ENCODE measurements at places on chromosomes 2 and 18.

DNA sequence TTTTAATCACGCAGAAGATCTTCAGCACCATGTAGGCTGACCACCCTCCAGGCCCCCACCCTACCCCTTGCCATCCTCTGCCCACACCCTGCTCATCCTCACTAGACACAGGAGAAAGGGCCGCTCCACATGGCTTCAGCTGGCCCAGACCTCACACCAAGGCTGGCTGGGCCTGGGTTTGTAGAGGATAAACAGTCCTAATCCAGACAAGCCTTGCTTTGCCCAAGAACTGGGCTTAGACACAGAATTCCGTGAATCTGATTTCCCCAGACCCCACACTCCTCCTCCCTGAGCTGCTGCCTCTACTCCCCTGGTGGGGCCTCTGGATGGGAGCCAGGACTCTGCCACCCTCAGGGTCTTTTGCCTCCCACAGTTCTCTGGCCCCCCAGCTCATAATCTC lies 185.3 kb downstream of the CYP26B1 start:
- no peak for DNase-seq

DNA sequence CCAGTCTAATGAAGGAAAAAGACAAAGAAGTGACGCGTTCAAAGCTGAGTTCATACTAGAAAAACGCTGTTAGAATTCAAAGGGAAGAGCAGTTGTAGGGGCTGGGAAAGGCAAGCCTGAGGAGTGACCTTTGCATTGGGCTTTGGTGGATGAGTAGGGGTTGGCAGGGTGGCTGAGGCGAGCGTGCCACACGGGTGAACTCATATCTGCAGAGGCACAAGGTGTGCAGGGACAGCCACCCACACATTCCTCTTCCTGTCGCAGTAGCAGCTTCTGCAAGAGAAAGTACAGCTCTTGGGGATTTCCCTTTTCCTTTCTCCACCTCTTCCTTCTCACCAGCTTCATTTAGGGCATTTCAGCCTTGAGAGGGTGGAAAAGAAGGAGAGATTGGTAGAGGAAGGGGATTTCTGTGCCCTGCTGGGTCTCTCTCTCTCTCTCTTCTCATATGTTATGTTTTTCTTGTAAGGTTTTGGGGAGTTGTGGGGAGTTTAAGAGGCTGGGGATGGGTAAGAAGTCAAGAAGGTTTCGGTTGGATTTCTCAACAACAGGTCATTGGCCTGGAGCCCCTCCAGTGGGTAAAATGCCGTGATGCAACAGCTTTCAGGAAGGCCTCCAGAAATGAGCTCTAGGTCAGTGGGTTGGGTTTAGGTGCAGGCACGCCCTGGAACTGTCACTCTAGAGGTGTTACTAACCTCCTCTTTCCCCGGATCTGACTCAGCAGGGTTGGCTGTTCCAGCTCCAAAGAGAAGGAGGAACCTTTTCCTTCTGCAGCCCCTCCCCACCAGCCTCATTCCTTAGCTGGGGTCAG lies 40.1 kb downstream of the ODC1 start:
- no peak for DNase-seq

DNA sequence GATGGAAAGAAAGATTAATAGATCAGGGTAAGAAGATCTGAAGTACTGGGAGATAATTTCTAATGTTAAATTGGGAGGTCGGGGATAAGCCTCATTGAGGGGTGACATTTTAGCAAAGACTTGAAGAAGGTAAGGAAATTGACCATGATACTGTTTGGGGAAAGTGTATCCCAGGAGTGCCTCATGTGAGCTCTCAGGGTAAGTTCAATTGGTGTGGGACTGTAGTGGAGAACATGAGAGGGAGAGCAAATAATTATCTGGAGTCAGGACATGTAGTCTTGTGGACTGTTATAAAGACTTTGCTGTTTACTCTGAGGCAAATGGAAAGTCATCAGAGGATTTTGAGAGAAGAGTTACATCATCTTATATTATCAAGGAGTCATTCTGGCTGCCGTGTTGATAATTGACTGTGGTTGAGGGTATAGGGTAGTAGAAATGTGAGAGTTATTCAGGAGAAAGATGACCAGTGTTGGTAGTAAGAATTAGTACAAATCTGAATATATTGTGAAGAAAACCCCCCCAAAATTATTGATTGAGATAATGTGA lies 624.4 kb downstream of the ADCYAP1 start:
- DNase-seq: no peak

DNA sequence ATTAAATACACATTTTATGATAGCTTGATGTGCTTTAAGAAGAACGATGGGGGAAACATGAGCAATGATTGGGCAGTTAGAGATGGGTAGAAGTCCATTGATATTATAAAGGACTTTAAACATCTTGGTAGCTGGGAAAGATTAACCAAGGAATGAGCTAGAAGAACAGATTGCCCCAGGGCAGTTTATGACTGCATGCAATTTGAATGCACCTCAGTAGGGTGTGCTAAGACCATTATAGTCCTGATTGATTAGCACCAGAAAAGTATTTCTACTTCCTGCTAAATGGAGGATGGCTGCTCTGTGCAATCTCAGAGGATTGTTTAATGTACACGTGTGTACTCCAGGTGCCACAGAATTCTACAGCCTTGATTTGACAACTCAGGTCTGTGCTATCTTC lies 641.9 kb downstream of the CNTNAP5 start:
- DNase-seq: no peak

DNA sequence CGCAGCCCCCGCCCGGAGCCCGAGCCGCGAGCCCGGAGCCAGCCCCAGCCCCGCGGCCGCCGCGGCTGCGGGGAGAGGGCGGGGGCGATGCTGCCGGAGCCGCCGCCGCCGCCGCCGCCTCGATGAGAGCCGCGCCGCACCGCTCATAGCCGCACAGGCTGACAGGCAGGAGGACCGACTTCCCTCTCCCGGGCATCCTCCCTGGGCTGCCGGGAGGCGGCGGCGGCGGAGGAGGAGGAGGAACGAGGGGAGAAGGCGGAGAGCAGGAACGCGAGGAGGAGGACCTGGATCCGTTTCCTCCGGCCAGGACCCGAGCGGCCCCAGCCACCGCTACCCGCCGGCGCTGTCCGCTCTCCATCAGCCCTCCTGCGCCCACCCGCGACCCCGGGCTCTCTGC lies 370 bp downstream of the KLHL29 start:
- peak; percentile 5 for DNase-seq

GRCh38 chr2:135694711-135695110 lies 46.9 kb upstream of the UBXN4 start:
- no peak for DNase-seq

DNA sequence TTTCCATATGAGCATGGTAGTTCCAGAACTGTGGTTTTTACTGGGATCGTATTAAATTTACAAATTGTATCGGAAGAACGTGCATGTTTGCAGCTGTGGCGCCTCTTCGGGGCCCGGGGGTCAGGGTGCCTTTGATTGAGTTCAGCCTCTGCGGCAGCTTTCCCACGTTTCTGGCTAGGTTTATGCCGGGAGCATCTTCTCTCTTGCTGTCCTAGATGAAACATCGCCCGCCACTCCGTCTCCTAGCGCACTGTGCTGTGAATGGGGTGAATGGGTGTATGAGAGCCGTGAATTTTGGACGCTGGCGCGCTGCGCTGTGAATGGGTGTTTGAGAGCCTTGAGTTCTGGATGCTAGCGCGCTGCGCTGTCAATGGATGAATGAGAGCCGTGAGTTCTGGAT lies 12.3 kb downstream of the PDCD1 start:
- no peak for DNase-seq

DNA sequence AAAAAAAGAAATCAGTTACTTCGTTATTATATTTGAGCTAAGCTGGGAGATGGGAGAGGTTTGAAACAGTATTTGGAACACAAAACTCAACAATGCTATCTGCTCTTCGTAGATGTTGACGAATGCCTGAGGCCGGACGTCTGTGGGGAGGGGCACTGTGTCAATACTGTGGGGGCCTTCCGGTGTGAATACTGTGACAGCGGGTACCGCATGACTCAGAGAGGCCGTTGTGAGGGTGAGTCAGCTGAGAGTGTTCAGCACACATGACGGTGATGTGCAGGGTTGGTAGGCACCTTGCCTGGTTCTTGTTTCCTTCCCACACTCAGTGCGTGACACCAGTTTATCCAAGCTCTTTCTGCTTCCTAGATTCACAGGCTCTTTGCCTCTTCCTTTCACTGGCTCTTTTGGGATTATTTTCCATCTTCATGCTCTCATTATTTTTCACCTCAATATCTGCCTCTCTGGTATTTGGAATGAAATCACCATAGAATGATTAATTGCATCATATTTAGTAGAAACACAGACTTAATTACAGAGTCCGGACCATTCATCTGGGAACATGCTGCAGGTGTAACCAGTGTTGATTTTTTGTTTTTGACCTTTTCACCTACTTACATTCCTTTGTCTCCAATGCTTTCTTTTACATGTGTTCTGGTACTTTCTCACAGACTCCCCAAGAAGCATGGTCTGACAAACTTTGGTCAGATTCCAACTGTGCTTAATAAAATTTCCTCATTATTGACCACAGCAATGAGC lies 200.6 kb upstream of the RASGRP3 start:
- no peak for DNase-seq

DNA sequence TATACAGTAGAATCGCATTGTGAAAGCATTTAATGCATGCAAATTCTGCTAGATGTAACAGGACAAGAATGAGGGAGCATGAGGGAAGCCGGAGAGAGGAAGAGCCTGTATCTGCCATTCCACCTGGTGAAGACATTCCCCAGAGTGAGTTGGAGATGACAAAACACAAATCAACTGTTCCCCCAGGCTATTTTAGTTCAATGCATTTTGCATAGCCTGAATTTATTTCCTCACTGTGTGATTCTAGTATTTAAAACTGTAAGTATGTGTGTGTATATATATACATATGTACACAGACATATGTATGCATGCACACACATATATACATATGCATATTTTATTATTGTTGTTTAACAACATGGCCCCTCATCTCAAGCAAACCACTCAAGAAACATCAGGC lies 54.7 kb downstream of the CCDC68 start:
- DNase-seq: no peak

DNA sequence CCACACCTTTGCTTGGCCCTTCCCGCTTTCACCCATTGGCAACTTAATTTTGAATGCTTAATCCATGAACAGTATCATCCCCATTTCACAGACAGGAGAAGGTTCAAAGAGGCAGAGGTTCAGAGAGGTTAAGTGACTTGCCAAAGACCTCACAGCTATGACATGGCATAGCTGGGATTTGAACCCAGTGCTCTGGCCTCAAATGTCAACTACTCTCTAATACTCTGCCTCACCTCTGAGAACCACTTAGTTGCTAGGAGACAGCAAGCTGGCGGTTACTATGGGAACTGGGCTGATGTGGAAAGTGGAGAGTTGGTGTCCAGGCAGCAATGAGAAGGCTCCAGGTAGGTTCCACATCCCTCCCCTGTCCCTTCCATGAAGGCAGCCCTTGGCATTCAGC lies 15.8 kb upstream of the PRSS56 start:
- DNase-seq: no peak

DNA sequence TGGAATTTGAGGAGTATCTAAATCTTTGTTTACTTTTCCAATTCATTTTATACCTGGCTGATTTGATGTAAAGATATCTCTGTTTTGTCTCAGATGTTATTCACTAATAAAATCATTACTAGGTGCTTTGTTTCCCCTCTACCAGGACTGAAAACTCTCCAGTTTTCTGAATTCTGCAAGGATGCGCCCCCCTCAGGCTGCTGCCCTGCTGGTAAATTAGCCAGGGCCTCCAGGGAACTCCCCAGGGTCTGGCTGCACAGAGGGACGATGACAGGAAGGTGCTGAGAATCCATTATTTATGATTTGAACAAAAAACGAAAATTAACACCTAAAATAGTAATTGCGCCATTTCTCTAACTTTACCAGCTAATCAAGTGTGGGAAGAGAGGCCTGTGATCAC lies 541.2 kb upstream of the POU3F3 start:
- no peak for DNase-seq

DNA sequence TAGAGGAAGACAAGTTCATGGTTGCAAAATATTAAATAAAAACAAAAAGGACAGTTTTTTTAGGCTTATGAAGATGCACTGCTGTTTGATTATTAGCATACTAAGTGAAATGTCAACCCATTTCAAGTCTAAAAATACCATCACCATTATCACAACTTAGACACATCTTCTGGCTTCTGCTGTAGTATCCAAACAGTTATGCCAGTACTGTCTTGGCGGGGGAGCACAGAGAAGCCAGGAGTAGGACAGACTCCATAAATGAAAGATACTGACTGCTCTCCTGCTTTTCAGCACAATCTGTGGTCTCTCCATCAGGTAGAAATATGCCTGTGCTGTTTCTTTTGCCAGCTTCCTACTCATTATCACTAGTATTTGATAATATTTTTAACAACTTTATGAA lies 179.2 kb upstream of the DSEL start:
- DNase-seq: no peak

DNA sequence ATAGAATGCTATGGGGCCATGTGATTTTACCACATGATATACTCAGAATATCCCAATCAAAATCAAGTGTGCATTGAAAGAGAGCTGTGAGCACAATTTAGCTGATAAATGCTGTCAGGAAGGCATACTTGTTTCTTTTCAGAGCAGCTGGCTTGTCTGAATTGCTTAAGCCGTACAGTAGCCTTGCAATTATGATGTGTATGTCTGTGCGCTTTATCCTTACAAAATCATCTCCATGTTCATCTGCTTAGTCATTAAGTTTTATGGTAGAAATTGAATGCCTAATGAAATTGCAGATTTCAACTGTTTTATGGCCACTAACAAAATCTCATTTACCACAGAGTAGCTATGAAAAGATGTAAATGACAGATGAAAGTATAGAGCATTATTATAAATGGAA lies 346.0 kb upstream of the DLGAP1 start:
- DNase-seq: no peak

DNA sequence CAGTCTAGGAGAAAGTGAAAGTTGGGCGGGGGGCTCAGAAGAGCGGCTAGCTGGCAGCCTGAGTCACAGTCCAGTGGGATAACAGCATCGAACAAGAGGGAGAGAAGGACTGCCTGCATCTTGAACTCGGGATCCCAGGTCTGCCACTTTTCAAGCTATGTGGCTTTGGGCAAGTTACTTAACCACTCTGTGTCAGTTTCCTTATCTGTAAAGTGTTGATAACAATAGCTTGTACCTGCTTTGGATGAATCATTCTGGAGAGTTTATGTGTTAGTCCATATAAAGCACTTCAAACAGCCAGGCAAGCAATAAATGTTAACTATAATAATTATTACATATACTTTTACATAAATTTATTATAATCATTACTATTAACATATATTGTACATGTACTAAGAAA lies 4.6 kb downstream of the DYSF start:
- no peak for DNase-seq

Measured in stimulated activated CD4-positive, alpha-beta T cell treated with anti-CD3 and anti-CD28 coated beads, Interleukin-1b, Interleukin-23, amount 100 ng/mL, for 1 hour (primary cell).